ENCODE measurements at places on chromosomes 12 and 14. TPM values are rescaled to one million over a fixed set of nuclear protein-coding genes. Genes with fewer than 3 reads are reported as not detected.

DNA sequence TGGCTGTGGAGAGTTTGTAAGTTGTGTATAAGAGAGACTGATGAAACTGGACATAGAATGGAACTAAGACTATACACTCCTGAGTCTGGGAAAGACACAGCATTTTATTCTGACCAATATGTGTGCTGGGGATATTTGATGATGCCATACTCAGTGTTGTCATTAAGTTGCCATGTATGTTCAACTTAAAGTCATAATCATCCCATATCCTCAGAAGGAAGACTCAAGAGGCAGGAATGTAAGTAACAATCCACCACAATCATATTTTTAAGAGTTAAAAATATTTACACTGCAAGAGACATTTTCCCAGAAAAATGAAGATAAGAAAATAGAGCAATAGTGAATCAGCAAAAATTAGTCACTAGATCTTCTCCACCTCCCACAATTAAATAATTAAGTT, 120.1 kb downstream of the MDGA2 start:
- no peak for DNase-seq

DNA sequence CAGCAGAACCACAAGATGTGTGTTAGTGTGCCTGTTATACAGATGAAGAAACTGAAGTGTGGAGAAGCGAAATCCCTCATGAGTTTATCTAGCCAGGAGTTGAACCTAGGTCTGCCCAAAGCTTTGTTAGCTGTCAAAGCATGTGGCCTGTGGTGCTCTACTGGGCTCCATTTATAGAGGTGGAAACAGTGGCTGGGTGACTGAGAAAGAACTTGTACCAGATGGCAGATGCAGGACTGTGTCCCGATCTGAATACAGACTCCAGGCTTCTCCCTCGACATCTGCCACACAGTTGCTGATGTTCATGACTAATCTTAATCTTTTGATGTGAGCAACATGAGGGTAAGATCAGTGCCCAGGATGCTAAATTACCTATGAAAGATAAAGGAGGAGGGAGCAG, 89.1 kb downstream of the C12orf75 start:
- no peak for DNase-seq

DNA sequence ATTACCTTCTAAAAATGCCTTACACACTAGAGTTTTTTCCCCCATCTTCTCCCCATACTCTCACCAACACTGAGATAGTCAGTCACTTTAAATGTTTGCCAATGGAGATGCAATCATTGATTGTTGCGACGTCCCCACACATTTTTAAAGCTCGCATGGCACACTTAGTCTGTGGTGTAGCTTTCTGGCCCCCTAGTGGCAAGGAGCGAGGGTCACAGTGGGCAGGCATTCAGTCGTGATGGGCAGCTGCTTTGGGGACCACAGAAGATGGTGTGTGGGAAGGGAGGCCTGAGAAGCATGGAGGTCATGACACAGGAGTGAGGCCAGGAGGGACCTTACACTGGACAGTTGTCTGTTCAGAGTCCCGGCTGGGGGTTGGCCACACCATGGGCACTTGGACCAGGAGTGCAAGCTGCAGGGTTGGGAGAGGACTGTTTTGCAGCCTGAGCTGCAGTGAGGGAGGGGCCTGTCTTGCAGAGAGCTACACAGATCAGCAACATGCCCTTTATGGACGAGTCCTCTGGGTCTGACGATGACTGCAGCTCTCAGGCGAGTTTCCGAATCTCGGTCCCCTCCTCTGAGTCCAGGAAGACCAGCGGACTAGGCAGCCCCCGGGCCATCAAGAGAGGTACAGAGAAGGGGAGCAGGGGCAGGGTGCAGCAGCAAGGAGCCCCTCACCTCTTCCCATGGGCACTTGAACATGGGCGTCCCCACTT, 28.6 kb downstream of the PIGH start:
- peak; percentile 79 for DNase-seq

The MAGOHB gene
- 6.5 TPM for total RNA-seq

DNA sequence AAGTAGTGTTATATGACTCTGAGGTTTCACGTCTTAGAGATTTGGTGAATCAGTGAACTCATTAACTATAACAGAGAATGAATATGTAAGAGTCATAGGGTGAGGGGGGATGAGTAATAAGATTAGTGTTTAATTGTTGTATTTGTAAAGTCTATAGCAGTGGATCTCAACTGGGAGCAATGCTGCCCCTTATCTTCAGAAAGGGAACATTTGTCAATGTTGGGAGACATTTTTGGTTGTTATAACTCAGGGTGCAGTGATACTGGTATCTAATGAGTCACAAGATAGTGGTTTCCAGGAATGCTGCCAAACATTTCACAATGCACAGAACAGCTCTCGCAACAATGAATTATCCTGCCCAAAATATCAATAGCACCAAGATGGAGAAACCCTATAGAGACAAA, 1193.7 kb downstream of the GALC start:
- no peak for DNase-seq

The RDH11 gene
- total RNA-seq: 11.1 TPM

The MGP gene
- 159 TPM for total RNA-seq

GRCh38 chr12:10783252-10783651, 19.2 kb downstream of the TAS2R7 start:
- DNase-seq: no peak

Data from psoas muscle (tissue), 8 donors.